ENCODE measurements at places on chromosomes 11 and 22.

- no peak for DNase-seq
These were observed 156.0 kb upstream of the CADM1 start for GRCh38 chr11:115660030-115660805.

DNA sequence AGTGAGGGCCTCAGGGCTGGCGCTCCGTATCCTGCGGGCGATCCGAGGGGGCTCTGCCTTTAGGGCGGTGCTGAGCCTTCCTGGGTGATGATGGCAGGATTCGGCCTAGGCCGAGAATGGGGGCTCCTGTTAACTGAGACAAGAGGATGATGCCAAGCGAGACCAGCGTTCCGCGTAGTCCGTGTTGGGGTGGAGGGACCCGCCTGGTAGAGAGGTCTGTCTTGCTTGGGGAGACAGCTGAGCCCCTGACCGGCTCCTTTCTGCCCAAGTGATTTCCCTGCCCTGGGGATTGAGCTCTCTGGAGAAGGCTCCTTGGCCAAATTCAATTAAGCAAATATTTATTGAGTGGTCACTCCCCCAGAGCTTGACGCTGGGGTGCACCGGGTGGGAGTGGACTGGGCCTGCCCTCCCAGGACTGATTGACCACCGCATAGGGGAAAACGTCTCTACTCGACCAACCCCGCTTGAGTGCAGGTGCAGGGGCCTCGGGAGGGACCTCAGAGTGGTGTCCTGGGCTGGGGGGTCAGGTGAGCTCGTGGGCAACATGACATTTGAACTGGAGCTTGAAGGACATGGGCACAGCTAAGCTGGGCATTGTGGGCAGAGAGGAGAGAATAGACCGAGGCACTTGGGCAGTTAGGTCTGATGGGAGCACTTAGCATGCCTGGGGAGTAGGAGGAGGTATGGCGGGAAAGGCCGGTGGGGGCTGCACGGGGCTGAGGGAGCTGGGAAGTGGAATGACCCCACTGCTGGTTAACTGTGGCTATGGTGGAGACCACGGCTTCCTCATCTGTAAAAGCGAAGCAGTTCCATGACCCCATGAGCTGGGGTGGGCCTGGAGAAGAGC lies 1.1 kb downstream of the GNAZ start:
- DNase-seq = no peak

- no peak for DNase-seq
These were observed 9.1 kb downstream of the TIMP3 start for GRCh38 chr22:32810555-32811133.

DNA sequence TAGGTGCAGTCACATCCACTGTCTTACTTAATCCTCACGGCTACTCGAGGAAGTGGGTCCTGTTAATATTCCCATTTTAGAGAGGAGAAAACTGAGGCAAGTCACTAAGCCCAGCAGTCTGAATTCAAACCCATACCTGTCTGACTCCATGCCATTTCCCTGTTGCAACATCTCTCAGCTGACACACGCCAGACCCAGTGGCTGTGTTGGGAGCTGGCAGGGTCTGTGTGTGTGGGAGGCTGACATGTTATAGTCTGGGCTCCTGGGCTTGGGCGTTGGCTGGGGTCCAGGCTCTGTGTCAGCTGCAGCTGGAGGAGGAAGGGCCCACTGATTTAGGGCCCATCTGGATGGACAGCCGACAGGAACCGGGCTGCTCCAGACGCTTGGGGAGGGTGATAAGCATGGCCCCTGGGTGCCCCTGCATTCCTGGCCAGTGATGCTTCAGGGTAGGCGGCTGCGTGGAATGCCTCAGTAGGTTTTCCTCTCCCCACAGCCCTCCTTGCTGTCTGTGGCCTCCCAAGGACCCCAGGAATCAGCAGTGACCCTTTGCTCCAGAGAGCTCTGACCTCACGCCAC lies 562.5 kb downstream of the MN1 start:
- DNase-seq = no peak

GRCh38 chr11:65151331-65151899 lies 17.1 kb upstream of the SYVN1 start:
- no peak for DNase-seq

GRCh38 chr22:36409911-36410756 lies 22.4 kb upstream of the MYH9 start:
- no peak for DNase-seq

GRCh38 chr11:64364435-64364834 lies 5.5 kb downstream of the RPS6KA4 start:
- DNase-seq = no peak

GRCh38 chr11:68598816-68599653 lies 85.3 kb upstream of the GAL start:
- no peak for DNase-seq

GRCh38 chr11:88104408-88104807 lies 70.8 kb downstream of the RAB38 start:
- DNase-seq = no peak

Data from stimulated activated CD8-positive, alpha-beta memory T cell treated with anti-CD3 and anti-CD28 coated beads, Interleukin-7, amount 100 ng/mL, for 1 hour (primary cell).